ENCODE measurements at places on chromosomes 6 and 20.

DNA sequence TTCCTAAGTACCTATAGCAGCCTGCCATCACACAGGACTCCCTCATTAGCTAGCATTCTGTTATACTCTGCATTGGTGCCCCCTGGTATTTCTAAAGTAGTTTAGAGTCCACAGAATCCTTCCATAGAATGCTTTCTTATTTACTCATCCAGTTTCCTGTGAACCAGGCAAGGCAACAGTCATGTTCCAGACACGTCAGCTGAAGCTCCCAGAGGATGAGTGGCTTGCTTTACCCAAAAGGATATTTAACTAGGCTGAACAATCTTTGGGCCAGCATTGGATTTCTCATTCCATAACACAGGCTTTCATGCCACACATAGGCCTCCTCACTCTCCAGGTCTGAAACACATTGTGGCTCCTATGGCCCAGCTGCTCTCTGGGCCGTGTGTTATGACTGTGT lies 203.8 kb upstream of the MAP3K7 start:
- peak; percentile 9 for DNase-seq

- no peak for DNase-seq
These were observed 143.4 kb downstream of the BCKDHB start for GRCh38 chr6:80249897-80250296.

GRCh38 chr6:61909486-61909885 lies 376.5 kb downstream of the KHDRBS2 start:
- no peak for DNase-seq

DNA sequence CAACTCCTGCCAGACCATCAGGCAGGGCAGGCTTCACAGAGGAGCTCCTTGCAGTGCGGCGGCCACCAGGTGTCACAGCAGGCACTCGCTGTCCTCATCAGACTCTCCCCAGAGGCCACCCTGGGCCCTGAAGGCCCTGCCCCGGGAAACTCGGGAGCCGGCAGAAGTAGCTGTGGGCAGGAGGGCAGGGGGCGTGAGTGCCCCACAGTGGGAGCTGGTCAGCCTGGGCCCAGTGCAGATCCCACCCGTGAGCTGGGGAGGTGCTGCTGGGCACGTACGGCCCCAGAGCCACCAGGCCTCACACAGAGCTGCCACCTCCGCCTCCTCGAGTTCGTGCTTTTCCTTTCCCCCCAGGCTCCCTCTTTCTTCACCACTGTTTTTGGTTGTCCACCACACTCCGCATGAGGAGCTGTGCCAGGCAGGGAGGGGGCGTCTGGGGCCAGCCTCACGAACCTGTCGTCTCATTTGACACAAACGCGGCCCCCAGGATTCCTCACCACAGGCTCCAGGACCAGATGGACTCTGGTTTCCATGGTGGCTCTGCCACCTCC lies 33.8 kb downstream of the FRMD1 start:
- DNase-seq: no peak

DNA sequence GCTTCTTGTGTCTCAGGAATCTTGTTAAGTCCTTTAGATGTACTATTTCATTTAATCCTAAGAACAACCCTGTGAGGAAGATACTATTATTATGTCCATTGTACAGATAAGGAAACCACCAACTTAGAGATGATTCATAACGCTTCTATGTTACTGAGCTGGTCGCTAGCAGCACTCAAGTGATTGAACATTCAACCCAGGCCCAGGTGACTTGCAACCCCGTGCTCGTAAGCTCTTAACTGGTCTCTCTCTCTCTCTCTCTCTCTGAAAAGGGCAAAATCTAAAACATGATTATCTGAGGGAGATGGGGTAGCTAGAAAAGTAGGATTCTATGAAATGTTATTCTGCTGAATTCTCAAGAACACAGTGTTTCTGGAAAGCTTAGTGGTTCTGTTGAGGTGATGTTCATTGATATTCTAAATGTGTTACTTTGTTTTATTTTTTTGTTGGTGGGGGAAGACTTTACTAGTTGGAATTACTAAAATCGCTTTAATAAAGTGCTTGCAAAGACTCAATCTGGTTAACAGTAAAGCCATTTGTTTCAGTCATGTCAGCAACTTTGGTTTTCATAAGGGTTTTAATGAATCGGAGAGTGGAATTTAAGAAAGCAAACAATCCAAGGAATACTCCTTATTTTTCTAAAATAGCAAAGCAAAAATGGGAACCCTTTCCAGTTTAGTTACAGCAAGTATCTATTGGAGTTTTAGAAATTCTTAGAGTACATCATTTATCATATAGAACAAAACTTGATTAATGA lies 265.0 kb upstream of the TAB2 start:
- DNase-seq: no peak

DNA sequence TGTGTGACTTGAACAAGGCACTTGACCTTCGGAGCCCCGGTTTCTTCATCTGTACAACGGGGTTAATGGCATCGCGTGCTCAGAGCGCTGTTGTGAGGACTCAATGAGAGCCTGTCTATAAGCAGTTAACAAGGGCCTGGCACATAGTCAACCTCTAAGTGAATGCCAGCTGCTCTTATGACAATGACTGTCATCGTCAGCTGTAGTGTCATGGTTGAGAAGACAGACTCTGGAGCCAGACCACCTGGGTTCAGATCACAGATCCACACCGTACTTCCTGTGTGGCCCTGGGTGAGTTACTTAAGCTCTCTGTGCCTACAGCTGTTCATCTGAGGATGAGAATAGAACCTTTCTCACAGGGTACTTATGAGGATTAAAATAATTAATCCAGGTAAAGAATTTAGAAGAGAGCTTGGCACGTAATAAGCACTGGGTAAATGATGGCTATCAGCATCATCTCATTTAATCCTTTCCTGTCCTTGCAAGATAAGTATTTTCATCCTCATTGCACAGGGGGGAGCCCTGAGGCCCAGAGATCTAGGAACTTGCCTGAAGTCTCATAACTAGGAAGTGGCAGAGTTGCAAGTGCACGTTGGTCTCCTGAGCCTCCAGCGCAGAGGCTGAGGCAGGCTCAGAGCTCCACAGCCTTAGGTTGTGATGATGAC lies 105.3 kb downstream of the EYA2 start:
- DNase-seq: no peak

DNA sequence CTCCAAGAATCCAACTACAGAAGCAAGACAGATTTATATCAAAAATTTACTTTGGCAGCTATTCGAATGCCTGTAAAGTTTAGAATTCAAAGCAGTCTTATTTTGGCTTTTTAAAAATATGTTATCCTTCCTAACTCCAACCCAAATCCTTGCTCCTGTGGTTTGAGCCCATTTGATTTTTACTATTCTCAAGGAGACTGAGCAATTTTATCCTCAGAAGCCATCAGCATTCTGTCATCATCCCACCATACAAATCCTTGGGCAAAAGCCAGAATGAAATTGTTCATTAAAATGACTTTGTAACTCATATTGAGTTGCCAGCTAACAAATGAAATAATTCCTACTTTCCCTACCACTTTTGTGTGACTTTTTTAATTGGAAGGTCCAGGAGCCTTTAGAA lies 392.8 kb downstream of the ADGRB3 start:
- DNase-seq: no peak

- DNase-seq: no peak
These were observed 621.8 kb downstream of the CDH26 start for GRCh38 chr20:60579941-60580515.

GRCh38 chr6:56734335-56734734 lies 91.6 kb upstream of the DST start:
- no peak for DNase-seq

- no peak for DNase-seq
These were observed 148.2 kb upstream of the PREP start for GRCh38 chr6:105550955-105551620.

GRCh38 chr6:169587975-169588374 lies 113.9 kb downstream of the WDR27 start:
- DNase-seq: no peak

DNA sequence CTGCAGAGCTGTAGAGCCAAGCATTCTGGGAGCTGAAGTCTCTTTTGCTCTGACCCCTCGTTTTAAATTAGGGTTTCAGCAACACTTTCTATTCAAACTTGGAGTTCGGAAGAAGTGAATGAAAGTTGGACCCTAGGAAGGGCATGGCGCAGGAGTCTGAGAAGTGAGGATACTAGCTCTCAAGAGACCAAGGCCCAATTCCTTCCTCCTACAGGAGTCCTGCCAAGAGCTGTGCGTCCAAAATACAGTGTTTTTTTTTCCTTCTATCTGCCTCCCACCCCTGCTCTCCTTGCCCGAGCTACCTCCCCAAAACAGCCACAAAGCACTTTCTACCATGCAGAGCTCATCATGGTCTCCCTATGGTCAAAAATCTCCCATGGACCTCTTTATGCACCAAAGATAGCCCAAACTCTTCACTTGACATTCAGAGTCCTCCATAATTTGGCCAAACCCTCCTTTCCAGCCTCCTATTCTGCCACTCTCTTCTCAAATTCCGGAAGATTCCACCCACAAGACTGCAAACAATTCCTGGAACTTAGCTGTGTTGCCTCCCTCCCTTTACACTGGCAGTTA lies 649 bp upstream of the CSNK2A1 start:
- no peak for DNase-seq

- DNase-seq: no peak
These were observed 16.2 kb downstream of the GFOD1 start for GRCh38 chr6:13471184-13471583.

- no peak for DNase-seq
These were observed 62.7 kb downstream of the DZANK1 start for GRCh38 chr20:18404172-18404571.

DNA sequence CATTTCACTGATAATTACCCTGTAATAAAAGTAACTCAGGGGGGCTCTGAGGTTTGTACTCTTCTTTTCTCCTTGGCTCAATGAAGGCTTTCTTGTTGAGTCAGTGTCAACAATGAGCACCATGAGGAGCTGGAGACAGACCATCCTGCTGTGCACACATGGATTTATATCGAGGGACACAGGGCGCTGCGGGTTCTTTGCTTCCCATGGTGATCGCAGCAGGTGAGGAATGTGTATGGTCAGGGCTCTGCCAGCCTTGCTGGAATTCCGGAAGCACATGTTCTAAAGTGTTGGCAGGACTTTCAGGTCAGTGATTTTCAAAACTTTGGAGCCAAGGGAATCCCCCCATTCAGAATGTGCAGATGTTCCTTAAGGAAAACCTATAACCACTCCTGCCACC lies 27.1 kb downstream of the SMOC2 start:
- no peak for DNase-seq

DNA sequence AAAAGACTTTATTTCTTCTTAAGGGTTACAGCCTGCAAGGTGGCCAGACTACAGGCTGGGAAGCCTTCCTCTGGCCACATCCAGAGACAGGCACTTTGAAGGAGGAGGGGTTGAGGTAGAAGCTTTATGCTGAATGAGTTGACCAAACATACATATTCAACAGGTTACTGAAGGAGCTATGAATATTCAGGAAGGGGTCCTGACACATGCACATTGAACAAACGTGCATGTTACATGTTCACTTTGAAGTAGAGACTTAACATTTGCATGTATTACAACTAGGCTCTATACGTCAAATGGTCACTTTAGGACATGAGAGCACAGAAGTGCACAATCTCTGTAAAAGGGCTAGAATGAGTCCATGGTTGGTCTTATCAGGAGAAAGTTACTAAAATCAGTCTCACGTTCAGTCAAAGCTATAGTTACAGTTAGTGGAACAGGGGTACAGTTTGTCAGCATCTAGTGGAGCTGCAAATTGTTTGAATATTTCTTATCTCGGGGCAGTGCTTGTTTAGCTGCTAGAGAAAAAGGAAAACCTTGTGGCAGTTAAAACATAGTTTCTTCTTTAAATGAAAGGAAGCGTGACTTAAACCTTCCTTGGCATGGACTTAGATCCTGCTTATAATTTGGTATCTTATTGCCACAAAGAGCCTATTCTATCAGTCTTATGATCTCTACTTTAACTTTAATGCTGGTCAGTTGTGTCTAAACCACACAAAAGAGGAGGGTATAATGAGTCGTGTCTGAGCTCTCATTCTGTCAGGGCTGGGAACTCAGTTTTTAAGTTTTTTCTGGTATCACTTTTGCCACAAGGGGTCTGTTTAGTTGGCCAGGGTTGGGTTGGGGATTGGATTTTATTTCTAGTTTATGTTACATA lies 4.6 kb upstream of the ZSCAN9 start:
- no peak for DNase-seq

DNA sequence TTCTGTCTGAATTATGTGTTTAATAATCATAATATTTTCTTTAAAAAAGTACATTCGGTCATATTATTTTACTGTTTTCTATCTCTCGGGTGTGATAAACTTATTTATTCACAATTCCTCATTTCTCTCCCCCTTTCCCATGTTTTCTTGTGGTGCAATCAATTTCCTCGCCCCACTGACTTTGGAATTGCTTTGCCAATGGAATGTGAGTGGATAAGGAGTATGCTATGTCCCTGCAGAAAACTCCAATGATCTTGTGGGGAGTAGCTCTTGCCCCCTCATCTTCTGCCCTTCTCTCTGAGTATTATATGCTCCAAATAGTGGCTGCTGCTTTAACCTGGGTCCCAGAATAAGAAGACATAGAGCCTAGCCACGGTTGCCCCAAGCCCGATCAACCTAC lies 64.1 kb downstream of the HMGN3 start:
- no peak for DNase-seq

DNA sequence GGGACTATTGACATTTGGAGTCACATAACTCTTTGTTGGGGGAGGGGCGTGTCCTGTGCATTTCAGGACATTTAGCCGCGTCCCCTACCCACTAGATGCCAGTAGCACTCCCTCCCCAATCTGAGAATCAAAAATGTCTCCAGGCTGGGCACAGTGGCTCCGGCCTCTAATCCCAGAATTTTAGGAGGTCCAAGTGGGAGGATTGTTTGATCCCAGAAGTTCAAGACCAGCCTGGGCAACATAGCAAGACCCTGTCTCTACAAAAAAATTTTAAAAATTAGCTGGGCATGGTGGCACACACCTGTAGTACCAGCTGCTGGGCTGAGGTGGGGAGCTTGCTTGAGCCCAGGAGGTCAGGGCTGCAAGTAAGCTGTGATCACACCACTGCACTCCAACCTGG lies 2.1 kb upstream of the PREX1 start:
- no peak for DNase-seq

DNA sequence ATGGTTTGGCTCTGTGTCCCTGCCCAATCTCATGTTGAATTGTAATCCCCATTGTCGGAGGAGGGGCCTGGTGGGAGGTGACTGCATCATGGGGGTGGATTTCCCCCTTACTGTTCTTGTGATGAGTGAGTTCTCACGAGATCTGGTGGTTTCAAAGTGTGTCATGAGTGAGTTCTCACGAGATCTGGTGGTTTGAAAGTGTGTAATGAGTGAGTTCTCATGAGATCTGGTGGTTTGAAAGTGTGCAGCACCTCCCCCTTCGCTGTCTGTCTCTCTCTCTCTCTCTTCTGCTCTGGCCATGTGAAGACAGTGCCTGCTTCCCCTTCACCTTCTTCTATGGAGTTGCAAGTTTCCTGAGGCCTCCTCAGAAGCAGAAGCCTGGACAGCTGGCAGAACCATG lies 87.6 kb downstream of the MYLK4 start:
- DNase-seq: no peak

GRCh38 chr6:156698239-156699016 lies 78.8 kb upstream of the ARID1B start:
- DNase-seq: no peak

GRCh38 chr6:53587291-53587690 lies 42.4 kb upstream of the GCLC start:
- DNase-seq: no peak

Measured in AG08396 (cell line).